Activated effector memory CD4-positive, alpha-beta T cell treated with anti-CD3 and anti-CD28 coated beads, Interleukin-2, amount 50 U/mL, for 16 hours (primary cell): ENCODE measurements at places on chromosomes 4 and X.

DNA sequence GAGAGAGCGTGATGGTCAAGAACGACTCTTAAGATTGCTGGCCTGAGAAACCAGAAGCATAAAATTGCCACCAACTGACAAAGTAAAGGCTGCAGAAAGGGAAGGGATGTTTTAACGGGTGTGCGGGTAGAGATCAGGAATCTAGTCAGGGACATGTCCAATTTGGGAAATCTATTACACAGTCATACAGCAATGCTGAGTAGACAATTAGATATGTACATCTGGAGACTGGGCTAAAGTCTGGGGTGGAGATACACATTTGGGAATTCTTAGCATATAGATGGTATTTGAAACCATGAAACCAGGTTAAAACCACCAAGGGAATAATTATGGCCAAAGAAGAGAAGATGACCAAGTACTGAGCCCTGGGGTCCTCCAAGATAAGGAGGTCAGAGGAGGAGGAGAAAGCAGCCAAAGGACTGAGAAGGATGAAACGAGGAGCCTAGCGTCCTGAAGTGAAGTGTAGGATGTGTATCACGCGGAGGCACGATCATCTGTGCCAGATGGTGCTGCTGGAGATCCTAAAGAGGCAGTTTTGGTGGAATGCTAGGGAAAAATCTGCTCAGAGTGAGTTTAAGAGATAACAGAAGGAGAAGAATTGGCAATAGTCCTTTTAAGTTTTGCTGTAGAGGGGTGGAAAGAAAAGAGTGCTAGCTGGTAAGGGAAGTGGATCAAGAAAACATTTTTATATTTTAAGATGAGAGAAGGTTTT, 36.5 kb downstream of the SEC24D start:
- no peak for DNase-seq

DNA sequence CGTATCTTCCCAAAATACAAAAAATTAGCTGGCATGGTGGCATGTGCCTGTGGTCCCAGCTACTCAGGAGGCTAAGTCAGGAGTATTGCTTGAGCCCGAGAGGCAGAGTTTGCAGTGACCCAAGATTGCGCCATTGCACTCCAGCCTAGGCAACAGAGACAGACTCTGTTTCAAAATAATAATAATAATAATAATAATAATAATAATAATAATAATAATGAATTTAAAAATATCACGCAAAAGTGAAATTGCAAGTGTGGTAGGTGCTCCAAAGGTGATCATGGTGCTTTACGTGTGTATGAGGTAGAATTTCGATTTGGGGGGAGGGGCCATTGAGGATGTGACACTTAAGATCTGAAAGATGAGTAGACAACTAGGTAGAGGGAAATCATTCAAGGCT, 4.9 kb upstream of the HPSE start:
- DNase-seq = no peak

- no peak for DNase-seq
These were observed 81.0 kb downstream of the PCDH18 start for GRCh38 chr4:137451172-137451825.

- DNase-seq = no peak
These were observed 1.1 kb downstream of the LGI2 start for GRCh38 chr4:25029479-25030276.

DNA sequence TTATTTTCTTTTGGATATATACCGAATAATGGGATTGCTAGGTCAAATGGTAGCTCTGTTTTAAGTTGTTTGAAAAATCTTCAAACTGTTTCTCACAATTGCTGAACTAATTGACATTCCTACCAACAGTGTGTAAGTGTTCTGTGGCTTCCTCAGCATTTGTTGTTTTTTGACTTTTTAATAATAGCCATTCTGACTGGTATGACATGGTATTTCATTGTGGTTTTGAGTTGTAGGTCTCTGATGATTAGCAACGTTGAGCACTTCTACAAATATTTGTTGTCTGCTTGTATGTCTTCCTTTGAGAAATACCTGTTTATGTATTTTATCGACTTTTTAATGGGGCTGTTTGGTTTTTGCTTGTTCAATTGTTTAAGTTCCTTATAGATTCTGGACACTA, 680.1 kb upstream of the GRIA3 start:
- no peak for DNase-seq

GRCh38 chr4:185958094-185958747, 110.7 kb upstream of the TLR3 start:
- no peak for DNase-seq

- DNase-seq = no peak
These were observed 44.0 kb downstream of the RELL1 start for GRCh38 chr4:37641886-37642849.
